Nucleus accumbens (tissue), 56 donors: ENCODE measurements at places on chromosomes 6 and 20.

DNA sequence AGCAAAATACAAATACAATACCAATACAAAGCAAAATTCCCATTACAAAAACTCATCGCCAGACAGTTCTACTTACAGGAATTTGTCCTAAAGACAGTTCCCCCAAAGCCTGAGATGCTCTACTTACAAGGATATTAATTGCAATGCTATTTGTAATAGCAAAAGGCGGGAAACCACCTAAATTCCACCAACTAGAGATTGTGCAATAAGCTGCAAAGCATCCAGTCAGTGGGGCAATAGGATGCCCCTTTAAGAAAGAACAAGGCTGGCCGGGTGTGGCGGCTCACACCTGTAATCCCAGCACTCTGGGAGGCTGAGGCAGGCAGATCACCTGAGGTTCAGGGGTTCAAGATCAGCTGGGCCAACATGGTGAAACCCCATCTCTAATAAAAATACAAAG is 39.1 kb downstream of the FAM209B start:
- no peak for DNase-seq

DNA sequence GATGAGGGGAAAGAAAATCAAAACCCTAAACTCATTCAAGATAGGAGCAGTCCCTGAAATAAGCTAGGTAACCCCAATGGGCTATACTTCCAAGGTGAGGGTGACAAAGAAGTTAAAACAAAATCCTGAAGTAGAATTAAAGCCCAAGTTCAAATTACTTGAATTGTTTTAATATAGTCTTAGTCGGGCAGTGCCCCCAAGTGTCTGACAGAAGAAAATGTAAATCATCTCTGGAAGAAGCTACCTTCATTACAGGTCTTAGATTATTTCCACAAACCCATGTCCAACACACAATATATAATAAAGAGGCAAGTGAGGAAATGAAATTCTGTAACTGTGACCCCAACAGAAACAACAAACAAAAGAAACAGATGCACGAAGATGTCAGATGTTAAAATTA is 36.8 kb upstream of the L3MBTL3 start:
- DNase-seq = no peak

DNA sequence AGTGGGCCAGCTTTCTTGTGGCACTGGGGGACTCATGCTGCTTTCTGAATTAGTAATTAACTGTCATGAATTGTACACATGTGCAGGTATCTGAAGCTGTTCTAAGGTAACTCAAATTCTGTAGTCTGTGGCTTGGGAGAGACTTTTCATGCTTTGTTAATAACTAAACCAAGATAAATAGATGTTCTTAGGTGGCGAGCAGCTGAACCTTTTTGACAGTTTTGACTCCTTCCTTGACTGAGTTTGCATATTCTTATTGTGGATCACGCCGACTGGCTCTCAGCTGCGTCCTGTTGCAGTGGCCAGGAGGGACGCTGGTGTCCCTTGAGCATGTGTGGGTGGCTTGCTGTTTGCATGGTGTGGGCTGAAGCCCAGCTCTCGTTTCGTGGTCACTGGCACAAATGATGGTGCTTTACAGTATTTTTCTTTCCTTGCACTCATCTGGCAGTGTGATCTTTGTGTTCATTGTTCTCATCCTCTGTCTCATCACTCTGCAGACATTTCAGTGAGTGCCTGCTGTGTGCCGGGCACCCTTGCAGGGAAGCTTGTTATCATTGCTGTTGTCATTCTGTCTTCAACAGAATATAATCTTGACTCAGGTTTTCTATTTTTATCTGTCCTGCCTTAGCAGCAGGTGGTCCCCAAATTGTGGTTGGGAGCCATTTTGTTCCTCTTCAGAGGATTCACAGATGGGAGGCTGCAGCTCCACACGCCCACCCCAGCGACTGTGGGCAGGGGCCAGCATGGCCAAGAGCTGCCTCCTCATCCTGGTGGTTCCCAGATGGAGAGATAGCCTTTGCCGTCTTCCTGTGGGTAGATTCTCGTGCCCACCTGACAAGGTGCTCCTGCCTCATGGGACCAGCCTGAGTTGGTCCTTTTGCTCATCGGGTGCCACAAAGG is 39.6 kb downstream of the DUSP22 start:
- no peak for DNase-seq

DNA sequence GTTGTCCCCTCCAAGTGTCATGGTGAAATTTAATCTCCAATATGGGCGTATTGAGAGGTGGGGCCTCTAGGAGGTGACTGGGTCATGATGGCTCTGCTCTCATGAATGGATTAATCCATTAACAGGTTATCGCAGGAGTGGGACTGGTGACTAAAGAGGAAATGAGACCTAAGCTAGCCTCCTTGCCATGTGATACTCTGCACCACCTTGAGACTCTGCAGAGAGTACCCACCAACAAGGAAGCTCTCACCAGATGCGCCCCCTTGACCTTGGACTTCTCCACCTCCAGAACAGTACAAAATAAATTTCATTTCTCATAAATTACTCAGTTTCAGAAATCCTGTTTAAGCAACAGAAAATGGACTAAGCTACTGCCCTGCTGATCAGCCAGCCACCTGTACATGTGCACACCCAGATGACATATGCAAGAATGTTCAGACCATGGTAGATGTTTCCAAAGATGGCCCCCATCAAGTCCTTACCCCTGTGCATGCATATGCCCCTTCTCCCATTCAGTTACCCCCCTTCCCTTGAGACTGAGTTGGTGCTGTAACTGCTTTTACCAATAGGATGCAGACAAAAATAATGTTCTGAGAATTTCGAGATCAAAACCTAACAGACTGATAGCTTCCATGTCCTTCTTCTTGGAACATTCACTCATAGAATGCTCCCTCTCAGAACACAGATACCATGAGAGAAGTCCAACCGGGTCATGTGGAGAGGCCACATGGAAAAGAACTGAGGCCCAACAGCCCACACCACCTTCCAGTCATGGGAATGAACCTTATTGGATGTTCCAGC is 28.4 kb downstream of the MAP3K5 start:
- DNase-seq = no peak

DNA sequence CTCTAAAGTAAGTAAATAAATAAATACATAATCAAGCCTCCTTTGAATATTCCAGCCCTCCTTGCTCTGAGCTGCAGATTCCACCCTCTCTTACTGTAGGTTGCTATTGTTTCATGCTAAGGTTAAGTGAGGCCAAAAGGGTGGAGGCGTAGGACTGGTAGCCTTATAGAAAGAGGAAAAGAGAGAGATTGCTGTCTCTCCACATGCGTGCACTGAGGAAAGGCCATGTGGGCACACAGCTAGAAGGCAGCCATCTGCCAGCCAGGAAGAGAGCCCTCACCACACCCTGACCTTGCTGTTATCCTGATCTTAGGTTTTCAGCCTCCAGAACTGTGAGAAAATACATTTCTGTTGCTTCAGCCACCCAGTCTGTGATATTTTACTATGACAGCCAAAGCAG is 87.4 kb upstream of the SHLD1 start:
- DNase-seq = no peak

GRCh38 chr6:113927001-113927400 is 43.9 kb downstream of the HDAC2 start:
- DNase-seq = no peak

DNA sequence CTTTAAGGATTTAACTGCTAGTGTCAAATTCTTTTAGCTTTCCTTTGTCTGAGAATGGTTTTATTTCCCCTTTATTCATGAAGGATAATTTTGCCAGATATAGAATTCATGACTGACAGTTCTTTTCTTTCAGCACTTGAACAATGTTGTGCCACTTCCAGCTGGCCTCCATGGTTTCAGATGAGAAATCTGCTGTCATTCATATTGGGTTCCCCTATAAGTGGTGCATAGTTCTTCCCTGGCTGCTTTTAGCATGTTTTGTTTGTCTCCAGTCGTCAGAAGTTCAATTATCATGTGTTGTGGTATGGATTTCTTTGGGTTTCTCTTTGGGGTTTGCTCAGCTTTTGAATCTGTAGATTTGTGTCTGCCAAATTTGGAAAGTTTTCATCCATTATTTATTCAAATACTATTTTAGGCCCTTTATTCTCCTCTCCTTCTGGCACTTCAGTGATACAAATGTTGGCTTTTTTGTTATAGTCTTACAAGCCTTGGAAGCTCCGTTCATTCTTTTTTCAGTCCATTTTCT is 76.3 kb upstream of the TGM3 start:
- no peak for DNase-seq

GRCh38 chr6:63521475-63522210 is 50.6 kb upstream of the LOC128125822 start:
- DNase-seq = no peak

DNA sequence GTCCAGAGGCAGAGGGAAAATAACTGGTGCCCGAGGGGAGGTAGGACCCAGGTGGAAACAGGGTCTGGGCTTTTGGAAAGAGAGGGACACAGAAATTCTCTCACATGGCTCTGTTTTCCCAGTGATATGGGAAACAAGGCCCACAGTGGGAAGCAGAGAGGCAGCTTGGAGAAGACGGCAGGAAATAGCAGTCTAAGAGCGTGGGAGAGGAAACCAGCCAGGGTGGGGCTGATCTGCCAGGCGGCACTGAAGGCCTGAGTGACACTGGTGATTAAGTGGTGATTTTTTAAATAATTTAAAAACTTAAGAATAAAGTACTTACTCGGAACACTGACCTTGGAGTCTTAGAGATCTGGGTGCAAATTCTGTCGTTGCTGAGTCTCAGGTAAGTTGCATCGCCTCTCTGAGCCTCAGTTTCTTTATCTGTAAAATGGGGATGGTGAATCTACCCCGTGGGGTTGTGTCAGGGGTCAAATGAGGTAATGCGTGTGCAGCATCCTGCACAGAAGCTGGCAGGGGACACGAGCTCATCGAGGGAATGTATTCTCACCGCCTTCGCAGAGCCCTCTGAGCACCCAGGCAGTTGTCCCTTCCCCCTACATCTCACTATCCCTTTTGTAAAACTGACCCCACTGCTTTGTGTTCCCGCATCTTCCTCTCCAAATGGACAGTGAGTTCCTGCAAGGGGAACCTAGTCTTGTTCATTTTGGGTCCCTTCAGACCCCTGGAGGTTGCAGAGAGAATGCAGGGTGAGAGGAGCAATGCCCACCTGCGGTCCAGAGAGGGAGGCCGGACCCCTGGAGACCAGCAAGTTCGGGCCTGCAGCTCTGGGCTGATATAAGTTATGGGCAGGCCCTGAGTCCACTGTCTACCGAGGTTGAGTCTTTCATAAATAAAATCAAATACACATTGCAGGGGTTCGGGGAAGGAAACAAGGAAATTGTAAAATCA is 228.6 kb upstream of the PMEPA1 start:
- DNase-seq = no peak

- DNase-seq = no peak
Observed at GRCh38 chr6:139290787-139291311, 949 bp downstream of the TXLNB start.

DNA sequence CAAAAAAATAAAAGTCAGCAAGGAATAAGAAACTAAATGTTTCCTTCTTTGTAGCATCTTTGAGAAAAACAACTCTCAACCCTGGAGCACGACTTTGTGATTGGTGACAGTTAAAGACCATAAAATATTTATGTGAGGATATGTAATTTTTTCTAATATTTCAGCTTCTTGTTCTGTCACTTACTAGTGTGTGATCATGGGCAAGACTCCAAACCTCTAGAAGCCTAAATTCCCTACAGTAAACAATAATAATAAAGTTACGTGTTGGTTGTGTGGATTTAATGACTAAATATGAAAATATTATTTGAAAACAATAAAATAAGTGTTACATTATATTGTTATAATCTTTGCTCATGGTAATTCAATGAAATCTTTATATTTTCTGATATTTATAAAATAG is 735.6 kb upstream of the MARCKS start:
- no peak for DNase-seq
